ENCODE measurements at places on chromosomes 6 and 20.

GRCh38 chr6:116596815-116597214 is 19.5 kb upstream of the RSPH4A start:
- no peak for DNase-seq

GRCh38 chr6:31922942-31923341 is 4.6 kb upstream of the C2 start:
- DNase-seq, result peak; percentile 36

- DNase-seq, result no peak
These were observed 165.1 kb downstream of the LMBRD1 start for GRCh38 chr6:69631552-69632346.

DNA sequence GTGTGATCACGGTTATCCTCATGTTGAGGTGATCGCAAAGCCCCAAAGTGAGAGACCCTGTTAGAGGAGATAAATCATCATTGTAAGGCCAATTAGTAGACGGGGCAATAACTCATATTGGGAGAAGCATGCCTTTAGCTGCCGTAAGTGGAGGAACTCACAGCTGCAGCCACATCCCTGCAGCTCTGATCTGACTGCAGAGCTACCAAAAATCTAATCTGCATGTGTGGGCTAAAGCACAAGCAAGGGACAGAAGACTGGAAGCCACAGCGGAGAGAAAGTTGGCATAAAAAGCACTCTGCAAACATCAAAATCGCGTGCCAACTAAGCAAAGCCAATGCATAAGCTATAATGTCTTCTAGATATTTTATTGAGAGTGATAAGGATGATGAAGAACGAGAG is 79.8 kb downstream of the TBC1D7 start:
- DNase-seq, result no peak

DNA sequence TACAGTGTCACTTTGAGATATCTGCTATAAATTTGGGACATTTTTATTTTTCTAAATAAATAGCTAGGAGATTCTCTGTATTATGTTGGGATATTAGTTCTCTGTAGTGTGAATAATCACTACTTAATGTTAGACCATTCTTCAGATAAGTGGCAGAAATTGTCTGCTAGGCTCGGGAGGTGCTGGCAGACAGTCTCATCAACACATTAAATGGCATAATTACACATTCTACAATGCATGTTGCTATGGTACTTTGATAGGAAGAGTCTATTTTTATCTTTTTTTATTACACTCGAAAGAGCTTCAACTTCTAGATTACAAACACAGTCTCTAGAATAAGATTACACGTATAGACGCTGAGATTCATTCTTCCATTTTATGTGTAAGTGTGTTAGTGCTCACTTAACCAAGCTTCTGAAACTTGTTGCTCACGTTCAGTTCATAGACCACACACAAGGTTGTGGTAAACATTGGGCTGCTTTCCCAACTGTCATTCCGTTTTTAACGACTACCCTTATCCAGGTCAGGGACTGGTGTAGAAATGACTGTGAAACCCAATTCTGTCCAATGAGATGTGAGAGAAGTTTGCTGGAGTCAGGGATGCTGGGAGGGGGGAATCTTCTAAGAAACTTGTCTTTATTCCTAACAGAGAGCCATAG is 78.6 kb downstream of the TPBG start:
- no peak for DNase-seq

DNA sequence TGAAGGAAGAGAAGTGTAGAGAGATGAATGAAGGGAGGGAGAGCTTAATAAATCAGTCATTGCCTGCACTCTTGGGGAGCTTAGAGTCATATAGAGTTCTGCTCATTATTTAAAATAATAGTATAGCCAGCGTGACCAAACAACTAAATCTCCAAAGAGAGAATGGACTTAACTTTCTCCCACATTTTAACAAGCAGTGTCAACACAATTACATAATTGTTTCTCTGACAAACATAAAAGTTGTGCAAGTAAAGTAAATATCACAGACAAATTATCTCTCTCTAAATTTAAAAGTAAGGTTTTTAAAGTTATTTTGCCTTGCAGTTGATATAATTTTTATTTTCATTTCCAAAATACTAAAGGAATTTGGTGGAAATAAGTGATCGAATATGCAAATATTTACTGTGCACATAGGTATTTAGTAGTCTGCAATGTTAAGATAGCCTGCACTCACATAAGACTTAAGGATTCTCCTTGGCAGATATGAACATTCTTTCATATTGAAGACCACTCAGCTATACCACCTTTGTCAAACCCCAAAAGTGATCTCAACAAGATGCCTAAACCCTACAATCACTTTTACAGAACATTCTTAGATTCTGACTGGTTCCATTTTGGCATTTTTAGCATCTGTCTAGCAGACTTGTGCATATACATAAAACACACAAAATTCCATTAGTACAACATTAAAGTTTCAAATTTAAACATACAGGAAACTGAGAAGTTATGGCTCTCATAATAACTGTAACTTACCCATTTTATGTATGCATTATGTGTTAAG is 67.7 kb downstream of the KIF6 start:
- DNase-seq, result no peak

DNA sequence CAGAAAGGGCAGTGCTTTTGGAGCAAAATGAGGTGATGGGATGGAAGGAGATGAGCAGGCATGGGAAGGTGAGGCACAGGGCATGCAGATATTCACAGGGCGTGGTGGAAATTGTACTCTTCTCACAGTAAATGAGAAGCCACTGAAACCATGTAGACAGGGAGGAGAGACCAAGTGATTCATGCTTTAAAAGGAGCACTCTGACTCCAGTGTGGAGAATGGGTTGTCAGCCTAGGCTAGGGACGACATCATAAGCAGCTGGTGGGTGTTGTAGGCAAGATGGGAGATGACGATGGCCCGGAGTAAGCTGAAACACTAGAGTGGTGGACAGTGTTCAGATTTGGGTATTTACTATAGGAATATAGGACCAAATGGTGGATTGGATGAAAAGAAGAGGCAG is 18.4 kb downstream of the PDE7B start:
- DNase-seq, result no peak

- DNase-seq, result no peak
These were observed 8.7 kb downstream of the RPS21 start for GRCh38 chr20:62395311-62396242.

- DNase-seq, result no peak
These were observed 15.5 kb upstream of the HELZ2 start for GRCh38 chr20:63589261-63590217.

DNA sequence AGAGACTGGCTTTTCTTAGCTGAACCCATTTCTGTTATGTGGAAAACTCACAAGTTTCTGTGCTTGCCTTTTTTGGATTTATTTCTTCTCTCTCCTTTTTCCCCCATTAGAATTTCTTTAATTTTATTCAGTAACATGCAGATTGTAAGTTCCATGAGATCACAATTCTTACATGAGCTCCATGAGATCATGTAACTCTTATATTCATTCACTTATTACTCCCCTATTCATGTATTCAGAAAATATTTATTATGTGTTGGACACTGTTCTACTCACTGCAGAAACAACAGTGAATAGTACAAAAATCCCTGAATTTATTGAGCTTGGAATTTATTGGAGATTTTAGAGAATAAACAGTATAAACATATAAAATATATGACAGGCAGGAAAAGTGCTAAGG is 105.8 kb downstream of the INSM1 start:
- no peak for DNase-seq

DNA sequence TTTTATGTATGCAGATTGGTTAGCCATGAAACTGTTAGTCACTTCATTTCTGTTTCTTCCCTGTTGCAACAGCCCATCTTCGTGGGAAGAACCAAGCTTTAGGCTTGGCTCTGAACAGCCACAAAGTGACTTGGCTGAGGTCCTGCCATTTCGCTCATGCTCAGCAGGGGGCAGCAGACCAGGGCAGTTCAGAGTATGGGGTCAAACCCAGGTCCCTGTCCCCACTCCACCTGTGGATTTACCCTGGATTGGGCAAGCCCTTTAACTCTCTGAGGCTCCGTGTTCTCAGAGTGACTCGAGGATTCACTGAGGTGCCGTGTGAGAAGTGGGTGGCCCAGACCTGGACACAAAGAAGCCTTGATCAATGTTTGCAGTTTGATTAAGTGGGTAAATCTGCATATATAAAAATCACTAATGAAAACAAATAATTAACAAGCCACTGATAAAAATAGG is 19.8 kb upstream of the MAP1LC3A start:
- peak; percentile 64 for DNase-seq

DNA sequence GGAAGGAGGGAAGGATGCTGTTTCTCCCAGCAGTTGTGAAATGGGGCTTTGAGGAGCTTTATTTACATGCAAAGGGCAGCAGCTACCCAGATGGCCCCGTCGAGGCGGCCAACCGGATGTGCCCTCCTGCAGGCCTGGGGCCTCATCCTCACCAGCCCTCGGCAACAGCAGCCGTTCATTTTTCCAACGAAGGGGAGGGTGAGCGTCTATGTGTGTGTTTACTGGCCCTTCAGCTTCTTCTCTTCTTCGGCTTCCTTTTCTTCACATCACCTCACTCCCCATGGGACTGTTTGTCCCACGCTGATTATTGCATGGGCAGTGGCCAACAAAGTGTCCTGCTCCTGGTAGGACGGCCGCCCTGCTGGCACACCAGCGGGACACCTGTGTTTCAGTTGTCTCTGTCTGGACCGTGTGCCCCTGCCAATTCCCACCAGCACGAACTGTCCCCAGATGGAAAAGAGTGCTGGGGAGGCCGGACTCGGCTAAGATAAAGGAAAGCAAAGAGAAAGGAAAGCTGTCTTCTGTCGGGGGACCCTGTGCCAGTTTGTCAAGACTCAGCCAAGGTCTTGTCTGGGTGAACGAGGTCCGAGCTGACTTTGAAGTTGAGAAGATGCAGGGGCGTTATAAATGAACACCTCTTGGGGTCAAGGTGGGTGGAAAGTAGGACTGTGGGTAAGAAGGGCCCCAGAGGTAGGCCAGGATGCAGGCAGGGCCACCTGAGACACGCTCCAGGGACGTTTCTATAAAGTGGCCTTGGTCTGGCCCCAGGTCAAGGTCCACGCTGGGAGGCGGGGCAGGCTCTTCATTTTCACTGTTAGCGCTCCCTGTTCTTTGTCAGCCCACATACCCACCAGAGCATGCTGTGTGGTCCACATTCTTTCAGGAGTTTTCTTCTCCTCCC is 57.0 kb downstream of the FAM50B start:
- DNase-seq, result no peak

GRCh38 chr20:25191051-25191450 is 4.5 kb upstream of the ENTPD6 start:
- DNase-seq, result no peak

- no peak for DNase-seq
These were observed 171.3 kb downstream of the GRM1 start for GRCh38 chr6:146200176-146200575.

GRCh38 chr6:143146186-143146851 is 85.6 kb downstream of the AIG1 start:
- DNase-seq, result no peak

DNA sequence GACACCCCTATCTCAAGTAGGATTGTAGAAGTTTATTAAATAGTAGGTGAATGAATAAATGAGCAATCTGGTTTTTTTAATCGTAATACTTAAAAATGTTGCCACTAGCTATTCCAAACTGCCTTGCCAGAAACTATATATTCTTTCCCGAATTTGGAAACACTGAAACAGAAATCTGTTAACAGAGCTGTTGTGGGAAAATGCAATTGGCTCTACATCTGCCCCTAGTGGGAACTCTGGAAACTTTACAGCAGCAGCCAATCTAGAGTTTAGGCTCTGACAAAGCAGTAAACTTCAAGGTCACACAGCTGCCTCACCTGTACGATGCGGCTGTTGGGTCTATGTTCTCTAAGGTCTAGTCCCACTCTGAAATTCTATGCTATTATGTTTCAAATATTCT is 41.7 kb downstream of the SYNE1 start:
- DNase-seq, result peak; percentile 2

DNA sequence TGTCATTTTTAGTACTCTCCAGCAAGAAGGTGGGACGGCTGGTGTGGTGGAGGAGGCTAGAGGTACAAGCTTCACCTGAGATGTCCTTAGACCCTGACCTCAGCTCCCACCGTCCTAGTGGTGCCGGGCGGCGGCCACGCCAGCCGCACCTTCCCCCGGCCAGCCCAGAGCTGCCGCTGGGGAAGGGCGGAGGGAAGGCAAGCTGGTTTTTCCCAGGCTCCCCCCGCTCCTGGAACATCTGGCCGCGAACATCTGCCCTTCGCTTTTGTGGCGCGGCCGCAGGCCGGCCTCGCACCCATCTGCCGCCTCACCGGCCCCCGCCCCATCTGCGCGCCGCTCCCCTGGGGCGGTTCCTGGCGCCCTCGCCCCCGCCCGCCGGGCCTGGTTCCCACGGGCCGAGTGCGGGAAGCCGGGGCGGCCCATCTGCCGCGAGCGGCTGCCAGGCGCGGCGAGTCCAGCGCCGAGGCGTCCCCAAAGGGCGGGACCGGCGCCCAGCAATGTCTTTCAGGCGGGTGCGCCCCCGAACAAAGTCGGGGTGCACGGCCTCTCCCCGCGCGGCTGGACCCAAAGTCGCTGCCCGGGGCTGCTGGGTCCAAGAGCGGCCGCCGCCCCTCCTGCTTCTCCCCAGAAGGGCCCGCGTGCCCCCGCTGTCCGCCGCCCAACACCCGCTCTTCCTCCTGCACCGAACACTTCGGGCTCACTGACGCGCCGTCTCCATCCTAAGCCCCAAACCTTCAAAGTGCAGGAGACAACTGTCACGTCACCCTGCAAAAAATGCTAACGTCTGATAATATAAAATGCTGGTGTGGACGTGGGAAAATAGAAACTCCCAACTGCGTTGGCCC is 17.3 kb upstream of the ID1 start:
- DNase-seq, result no peak

DNA sequence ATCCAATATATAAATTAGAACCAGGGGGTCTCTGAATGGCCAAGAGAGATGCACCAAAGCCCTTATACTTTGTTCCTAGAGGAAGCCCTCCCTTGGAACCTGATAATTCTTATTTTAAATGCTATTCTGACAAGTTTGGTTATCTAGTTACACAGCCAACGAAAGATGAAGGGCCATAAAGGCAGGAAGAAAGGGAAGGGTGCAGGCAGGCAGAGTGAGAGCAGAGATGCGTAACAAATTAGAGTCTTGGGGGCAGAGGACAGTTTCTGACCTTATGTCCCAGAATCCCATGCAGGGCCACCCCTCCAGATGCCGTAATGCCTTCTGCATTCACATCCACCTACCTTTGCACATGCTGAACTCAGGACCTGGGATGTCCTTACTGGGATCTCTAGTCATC is 344.6 kb upstream of the ARID1B start:
- DNase-seq, result no peak
